ENCODE measurements at places on chromosomes 4 and X. TPM values are rescaled to one million over a fixed set of nuclear protein-coding genes. Genes with fewer than 3 reads are reported as not detected.

The CCNI gene
- total RNA-seq: 253 TPM

The LIMCH1 gene
- total RNA-seq: 83.0 TPM

The CLDN34 gene
- not detected for total RNA-seq

The SRD5A3 gene
- total RNA-seq: 11.6 TPM

The DGKK gene
- not detected for total RNA-seq

The MOSPD2 gene
- 10.1 TPM for total RNA-seq

The HMGN5 gene
- 0.42 TPM for total RNA-seq

- DNase-seq: no peak
Observed at GRCh38 chr4:113637363-113637762, 124.2 kb downstream of the CAMK2D start.

- no peak for DNase-seq
Observed at GRCh38 chr4:153987291-153987690, 198.4 kb upstream of the SFRP2 start.

GRCh38 chr4:145019346-145019745 lies 78.7 kb downstream of the ANAPC10 start:
- DNase-seq: no peak

- DNase-seq: no peak
Observed at GRCh38 chrX:72296991-72297390, 8.7 kb downstream of the CITED1 start.

- DNase-seq: no peak
Observed at GRCh38 chr4:183306811-183307210, 13.3 kb downstream of the CLDN22 start.

GRCh38 chr4:125681240-125681639 lies 366.5 kb downstream of the FAT4 start:
- peak; percentile 57 for DNase-seq

- peak; percentile 91 for DNase-seq
Observed at GRCh38 chr4:151806511-151806927, 45.7 kb upstream of the GATB start.

DNA sequence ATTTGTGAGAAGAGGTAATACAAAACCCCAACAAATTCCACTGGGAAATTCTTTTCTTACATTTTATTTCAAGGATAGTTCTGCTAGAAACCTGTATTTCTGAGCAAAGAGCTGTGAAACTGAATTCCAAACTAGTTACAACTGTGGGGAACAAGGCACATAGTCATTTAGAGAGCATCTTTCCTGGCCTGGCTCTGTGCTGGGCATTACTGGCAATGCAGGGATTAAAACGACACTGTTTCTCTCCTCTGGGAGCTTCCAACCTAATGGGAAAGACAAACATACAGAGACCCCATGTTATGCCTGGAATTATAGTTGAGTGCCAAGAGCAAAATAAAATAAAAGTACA lies 36.5 kb downstream of the SUPT20HL1 start:
- DNase-seq: no peak

- peak; percentile 64 for DNase-seq
Observed at GRCh38 chr4:151014521-151015458, at the start of gene LRBA. Gene LRBA (minus strand): TSS chr4:151015284. CDS start chr4:151014642, 642 bp downstream.

GRCh38 chr4:3362431-3363287 lies 69.8 kb downstream of the RGS12 start:
- DNase-seq: no peak

DNA sequence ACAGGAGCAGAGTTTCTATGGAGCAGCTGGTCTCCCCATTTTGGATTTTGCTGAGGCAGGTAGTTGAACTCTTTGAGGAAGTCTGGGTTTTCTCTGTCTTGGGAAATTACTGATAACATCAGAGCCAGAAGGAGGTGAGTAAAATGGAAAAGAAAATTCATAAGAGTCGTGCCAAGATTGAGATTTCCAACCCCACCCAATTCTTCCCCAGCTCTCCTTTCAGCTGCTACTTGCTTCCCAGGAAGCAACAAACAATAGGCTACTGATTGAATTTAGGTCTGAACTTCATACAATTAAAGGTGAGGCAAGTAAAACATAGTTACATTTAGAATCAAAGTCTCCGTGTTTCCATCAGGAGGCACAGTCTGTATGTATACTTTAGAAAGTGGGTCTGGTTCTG lies 54.6 kb upstream of the EOLA2 start:
- no peak for DNase-seq

DNA sequence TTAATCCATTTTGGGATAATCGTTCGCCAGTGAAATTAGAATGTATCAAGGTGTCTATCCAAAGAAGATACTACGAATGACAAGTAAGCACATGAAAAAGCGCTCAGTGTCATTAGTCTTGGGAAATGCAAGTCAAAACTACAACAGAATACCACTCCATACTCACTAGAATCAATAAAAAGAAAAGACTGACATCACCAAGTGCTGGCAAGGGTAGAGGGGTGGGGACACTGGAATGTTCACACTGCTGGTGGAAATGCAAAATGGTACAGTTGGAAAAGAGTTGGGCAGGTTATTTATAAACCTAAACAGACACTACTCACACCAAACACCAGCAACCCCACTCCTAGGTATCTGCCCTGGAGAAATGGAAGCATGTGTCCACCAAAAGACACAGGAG lies 11.2 kb downstream of the WDR1 start:
- no peak for DNase-seq

- peak; percentile 32 for DNase-seq
Observed at GRCh38 chr4:48967631-48968030, 18.4 kb upstream of the CWH43 start.

DNA sequence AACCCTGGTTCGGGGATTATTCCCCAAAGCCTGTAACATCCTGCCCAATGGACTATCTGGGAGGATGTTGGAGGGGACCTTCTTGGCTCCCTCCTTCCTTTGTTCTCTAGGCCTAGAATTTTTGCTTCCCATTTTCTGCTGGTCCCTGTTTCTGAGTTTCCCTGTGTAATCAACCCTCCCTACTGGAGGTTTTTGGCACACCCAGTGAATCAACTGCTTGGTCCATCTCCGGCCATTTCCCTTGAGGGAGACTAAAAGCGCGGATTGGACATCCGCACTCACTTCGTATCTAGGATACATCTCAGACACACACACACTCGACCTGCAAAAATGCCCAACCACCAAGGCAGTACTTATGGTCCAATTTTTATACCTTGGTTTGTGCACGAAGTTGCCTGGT lies 108.2 kb upstream of the MAGEE2 start:
- DNase-seq: no peak

GRCh38 chrX:22383988-22384387 lies 111.3 kb downstream of the CBLL2 start:
- no peak for DNase-seq

GRCh38 chr4:113020966-113021365 lies 28.5 kb upstream of the ANK2 start:
- peak; percentile 72 for DNase-seq

DNA sequence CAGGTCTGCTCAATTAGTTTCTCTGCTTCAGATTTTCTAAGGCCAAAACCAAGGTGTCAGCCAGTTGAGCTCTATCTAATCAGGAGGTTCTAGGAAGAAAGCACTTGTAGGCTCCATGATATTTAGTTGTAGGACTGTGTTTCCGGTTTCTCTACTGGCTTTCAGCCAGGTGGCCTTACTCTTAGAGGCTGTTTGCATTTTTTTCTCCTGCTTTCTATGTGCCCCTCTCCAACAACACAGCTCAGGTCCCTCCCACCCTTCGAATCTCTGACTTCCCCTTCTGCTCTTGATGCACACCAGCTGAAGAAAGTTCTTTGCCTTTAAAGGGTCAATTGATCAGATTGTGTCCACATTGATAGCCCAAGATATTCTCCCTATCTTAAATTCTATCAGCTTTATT lies 245.2 kb downstream of the RAB28 start:
- no peak for DNase-seq

- DNase-seq: no peak
Observed at GRCh38 chrX:66634272-66634671, 4.6 kb downstream of the EDA2R start.

DNA sequence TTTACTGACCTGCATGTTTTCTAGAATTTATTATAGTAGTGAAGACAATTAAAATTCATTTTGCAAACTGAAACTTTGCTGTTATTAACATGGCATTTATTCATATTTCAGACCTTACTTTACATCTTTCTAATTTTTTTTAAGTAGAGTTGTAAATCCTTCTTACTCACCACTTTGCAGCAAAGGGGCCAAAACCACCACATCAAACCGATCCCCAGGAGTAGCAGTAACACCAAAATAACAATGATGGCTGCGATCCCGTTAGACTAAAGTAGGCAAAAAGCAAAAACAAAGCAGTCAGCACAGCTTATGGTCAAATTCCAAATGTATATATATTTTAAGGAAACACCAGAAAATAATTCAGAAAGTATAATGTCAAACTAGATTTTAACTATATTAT lies 64.7 kb downstream of the ANTXR2 start:
- no peak for DNase-seq
